ENCODE measurements at places on chromosomes 2 and 18.

DNA sequence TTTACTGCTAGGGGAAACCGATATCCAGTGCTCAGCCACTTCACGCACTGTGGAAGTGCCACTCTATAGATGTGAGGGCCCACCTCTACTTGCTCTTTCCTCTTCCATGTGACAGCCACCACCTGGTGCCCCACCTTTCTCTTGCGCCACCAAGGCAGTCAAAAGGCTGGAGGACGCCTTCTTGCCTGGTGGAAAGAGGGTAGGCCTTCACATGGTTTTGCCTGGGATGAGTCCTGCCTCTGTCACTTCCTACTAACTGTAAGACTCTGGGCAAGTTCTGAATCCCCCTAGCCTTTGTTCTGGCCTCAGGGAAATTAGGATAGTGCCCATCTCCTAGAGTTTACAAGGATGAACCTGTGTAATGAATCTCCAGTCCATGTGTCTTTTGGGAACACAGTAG is 66.1 kb upstream of the ODC1 start:
- DNase-seq = no peak

DNA sequence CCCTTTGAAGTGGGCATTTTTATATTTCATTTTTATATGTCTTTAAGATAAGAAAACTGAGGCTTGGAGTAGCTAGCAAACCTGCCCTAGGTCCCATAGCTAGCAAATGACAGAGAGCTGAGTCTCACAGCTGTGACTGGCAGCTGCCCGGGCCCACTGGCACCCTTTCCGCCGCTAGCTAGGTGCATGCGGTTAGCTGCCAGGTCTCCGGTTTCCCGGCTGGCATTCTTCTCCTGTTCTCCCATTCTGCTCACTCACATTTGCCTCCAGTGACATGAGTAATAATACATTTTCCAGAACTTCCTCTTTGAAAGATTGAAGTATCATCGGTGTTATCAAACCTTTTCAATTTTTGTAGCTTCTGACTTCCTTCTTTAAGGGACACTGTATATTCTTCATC is 38.7 kb downstream of the MTCL1 start:
- DNase-seq = no peak

DNA sequence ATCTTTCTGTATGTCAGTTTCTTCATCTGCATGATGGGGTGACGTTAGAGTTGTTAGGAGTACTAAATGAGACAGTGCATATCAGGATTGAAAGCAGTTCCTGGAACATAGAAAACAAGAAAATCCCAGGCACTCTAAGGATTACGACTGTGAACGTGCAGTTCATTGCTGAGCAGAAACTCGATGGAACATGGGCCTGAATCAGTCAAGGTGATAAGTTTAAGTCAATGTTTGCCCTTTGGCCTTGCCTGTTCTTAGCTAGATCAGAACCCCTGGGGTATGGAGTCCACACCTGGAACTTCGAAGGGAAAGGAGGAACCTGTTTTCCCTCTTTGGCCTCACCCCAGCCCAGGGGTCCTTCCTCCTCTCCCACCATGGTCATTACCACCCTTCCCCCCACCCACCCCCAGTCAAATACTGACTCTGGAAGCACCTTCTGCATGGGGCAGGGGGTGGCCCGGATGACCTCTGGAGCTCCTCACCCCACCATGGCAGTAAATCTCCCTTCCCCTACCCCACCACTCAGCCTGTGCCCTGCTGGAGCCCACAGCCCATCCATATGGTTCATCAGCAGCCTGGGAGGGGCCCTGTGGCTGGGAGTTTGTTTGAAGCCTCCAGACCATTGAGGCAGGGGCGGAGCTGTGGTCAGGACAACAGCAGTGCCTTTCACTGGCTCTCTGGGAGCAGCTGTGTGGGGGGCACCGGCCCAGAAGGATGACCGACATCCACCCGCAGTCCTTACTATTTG is 164.1 kb downstream of the SMAD7 start:
- no peak for DNase-seq

- no peak for DNase-seq
These were observed at the start of gene AGXT for GRCh38 chr2:240868286-240869108. Gene AGXT (plus strand): TSS chr2:240868824. CDS start chr2:240868866, 42 bp downstream.

DNA sequence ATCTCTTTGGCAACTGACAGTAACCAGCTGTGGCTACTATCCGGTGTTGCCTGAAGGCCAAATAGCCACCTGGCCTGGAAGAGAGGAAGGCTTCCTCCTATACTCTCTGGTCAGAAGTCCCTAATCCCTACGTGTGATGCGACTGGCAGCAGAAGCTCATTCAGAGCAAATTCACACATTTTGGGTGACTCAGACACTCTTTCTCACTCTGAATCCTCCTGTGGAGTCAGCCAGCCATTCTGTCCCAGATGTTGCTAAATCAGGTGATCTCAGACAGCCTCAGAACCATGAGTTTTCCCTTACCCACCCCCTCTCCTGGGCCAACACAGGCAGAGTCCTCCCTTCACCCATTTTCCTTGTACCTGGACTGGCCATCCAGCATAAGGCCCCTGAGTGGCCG is 34.7 kb downstream of the CFAP53 start:
- no peak for DNase-seq

DNA sequence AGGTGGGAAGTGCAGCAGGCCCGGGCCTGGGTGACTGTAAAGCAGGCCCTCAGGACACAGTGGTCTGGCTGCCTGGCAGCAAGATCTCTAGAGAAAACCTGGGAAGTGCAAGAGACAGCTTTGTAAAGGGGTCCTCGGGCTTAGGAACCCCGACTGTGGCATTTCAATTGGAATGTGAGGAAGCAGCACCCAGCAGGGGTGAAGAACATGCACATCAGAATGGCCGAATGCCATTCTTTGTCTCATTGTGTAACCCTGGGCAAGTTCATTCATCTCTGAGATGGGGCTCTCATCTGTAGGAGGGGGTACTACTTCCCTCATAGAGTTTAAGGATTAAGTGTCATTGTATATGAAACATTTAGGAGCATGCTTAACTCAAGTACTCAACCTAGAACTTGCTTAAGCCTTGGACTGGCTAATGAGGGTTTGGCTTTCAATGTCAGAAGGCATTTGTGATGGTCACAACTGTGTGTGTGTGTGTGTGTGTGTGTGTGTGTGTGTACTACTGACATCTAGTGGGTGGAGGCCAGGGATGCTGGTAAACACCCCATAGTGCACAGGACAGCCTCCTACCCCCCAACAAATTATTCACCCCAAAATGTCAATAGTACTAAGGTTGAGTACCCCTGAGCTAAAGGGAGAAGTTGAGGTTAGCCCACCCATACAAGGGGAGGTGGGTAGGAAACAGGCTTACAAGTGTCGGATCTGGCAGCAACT is 29.3 kb downstream of the MEX3C start:
- DNase-seq = no peak

DNA sequence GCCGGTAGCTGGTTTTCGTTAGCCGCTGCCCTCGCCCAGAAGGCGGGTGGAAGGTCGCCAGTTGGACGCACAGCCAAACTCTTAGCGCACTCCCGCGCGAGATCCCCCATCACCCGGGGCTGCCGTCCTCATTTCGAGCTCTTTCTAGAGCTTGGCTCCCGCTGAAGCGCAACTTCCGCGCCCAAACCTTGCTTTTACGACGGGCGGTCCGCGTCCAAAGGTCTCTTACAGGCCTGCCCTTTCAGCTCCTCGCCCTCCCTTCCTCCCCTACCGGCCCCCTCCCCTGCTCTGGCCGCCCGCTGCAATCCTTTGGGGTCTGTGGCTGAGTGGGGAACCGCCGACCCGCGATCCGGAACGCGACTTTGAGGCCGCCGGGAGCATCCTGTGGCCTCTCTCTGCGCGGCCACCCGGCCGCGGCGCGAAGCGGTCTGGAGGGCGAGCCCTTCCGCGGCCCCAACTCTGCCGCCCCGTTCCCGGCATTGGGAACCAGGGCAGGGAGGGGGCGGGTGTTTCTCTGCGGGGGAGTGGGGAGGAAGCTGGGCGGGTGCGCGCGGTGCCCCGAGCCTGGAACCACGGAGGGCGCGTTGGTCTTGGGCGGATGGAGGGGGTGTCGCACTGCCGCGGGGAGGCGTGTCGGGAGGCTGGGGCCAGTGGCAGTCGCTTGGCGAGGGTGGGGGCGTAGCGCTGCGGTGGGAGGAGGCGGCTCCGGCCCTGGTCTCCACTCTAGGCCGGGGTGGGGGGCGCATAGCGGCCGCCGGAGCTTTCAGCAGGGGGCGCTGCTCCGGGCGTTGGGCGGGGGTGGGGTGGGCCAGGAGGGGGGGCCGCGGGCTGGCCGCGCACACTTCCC is at the start of gene GDF7:
GDF7 (plus strand) TSS at position 841 of the 847 bp plus-strand sequence. CDS start 96 bp downstream, outside the sequence.
- DNase-seq = peak; percentile 30
